ENCODE measurements at places on chromosomes 4 and X.

DNA sequence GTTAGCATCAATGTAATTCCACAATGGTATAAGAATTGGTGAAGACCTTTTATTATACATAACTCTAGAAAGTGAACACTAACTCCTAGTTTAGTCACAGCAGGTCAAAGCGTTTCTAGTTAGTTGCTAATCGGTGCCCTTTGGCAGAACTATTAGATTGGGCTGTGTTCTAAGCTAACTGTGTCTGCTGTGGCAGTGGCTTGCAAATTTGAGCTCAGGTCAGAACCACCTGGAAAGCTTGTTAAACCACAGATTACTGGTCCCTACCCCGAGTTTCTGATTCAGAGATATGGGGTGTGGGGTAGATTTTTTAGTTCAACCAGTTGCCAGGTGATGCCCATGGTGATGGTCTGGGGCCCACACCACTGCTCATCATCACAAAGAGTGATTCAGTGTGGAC is 332.1 kb downstream of the UNC5C start:
- no peak for DNase-seq

DNA sequence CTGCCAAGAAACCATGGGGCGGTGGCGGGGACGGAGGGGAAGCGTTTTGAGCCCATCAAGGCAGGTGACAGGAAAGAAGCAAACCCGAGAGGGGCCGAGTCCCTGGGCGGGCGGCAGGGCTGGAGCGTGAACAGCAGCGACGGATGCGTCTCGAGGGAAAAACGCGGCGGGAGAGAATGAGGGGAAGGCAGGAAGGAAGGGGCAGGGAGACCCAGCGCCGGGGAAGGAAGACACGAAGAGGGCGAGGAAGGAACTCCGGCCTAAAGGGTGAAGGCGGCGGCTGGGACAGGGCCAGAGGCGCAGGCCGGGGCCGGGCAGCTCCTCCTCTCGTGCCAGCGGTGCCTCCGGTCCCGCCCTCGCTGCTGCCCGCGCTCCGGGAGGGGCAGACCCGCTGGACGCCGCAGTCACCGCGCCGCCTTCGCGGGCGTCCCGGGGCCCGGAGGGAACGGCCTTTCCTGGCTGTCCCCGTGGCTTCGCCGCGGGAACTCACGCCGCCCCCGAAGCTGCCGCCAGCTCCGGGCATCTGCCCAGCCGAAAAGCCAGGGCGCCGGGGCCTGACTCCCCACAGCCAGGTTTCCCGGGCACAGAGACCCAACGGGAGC is 751 bp upstream of the RGS12 start:
- peak; percentile 81 for DNase-seq

DNA sequence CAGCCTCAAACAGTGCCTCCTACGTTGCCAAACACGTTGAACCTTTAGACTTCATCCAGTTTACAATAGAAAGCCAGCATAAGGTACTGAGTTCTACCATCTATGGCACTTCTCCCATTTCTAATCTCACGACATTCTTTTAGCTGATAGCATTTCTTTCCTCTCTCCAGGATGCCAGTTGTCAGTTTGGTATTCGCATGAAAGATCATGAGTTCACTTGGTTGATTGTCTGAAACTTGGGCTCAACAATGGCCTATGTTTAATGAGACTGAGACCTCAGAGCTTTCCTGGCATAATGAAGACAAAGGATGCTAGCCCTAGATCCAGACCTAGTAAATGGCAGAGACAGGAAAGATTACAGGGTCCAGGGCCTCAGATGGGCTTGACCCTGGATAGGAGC is 69.2 kb upstream of the SPRY1 start:
- no peak for DNase-seq

DNA sequence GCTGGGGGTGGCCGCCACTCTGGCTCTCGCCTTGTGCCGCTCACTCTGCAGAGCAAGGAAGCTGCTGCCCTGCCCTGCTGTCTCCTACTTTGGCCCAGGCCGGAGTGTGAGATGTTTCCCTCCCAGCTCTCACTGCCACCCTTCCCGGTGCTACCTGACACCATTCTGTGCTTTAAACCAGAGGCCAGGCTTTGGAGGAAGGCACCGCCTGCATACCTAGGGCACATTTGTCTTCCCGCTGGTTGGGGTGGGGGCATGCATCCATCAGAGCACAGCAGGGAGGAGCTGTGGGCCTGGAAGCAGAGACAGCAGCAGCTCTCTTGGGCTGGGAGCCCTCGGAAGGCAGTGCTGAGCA is 96.9 kb upstream of the PSAPL1 start:
- DNase-seq, result no peak

DNA sequence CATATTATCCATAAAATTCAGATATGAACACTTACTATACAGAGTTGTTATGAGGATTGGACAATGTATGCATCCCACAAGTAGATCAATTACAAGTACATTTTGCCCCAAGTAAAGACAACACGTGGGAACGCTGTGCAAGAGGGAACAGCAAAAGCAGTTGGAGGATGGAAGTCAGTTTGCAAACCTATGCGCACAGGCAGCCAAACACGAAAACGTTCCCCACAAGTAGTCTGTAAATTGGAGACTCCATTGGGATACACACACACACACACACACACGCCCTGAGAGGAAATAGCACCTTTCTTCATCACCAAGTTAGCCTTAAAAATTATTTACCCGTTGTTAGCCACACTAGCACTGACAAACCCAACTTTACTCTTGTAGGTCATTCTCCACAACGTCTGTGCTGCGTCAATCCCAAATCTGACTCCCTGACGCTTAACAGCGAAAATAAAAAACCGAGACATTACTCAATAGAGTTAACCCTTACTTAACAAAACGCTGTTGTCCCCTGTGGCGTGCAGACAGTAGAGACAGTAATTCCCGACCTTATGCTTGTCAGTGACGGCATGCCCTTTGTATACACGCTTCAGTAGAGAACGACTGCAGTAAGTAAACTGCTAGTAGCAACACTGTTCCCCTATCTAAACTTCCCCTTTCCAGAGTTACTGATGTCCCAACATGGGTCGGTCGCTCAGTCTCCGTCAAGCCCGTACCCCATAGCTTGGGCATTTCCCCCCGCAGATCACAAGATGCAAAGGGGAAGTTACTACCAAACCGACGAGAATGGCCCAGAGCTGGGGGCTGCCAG is 730 bp downstream of the MANBA start:
- DNase-seq, result no peak

- DNase-seq, result no peak
These were observed 1870.9 kb downstream of the ARAP2 start for GRCh38 chr4:34373456-34373855.

- peak; percentile 83 for DNase-seq
These were observed 126.9 kb downstream of the ELOVL6 start for GRCh38 chr4:110071466-110071865.

Measured in thyroid gland (tissue), 4 donors.